ENCODE measurements at places on chromosomes 3 and 15.

- DNase-seq = peak; percentile 56
Measured at GRCh38 chr15:91099616-91099994, 452 bp upstream of the SV2B start.

- DNase-seq = no peak
Measured at GRCh38 chr3:149243540-149243939, 21.9 kb upstream of the CP start.

- no peak for DNase-seq
Measured at GRCh38 chr3:50582083-50582482, 12.8 kb downstream of the HEMK1 start.

DNA sequence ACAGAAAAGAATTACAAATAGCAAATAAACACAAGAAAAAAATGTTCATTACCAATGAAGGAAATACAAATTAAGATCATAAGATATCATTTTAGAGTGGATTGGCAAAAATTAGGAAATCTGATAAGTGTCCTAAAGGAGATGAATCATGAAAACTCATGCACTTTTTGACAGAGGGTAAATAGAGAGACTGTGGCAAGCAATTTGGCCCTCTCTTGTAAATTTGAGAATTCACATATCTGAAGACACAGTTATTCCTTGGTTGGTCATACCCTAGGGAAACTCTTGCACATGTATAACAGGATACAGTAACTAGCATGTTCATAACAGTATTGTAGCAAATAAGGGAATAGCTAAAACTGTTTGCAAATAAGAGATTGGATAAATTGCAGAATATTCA is 246.0 kb upstream of the GADL1 start:
- no peak for DNase-seq

GRCh38 chr3:63438826-63439371 is 160.8 kb downstream of the SYNPR start:
- DNase-seq = no peak

DNA sequence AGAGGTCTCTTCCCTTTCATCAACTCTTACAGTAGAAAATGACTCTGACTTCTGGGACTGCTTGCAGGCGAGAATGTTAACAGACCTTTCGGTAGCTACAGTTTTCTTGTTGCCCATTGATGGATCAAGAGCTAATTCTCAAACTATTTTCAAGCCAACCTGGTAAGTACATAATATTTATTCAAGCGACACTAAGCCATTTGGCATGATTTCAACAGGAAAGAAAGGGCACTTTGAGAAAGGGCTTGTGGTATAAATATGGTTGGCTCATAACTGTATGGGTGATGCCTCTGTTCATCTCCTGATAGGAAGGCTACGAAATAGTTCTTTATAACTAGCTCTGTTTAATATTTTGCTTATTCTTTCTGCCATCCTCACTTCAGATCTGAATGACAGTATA is 196.2 kb upstream of the CNTN4 start:
- DNase-seq = no peak

- DNase-seq = no peak
Measured at GRCh38 chr3:110414855-110415254, 656.8 kb upstream of the NECTIN3 start.

- DNase-seq = no peak
Measured at GRCh38 chr3:4686619-4687018, 193.5 kb downstream of the ITPR1 start.

GRCh38 chr15:89836267-89837133 is 21.8 kb upstream of the ANPEP start:
- no peak for DNase-seq

GRCh38 chr15:75090388-75090734 is 67.0 kb downstream of the PPCDC start:
- no peak for DNase-seq

DNA sequence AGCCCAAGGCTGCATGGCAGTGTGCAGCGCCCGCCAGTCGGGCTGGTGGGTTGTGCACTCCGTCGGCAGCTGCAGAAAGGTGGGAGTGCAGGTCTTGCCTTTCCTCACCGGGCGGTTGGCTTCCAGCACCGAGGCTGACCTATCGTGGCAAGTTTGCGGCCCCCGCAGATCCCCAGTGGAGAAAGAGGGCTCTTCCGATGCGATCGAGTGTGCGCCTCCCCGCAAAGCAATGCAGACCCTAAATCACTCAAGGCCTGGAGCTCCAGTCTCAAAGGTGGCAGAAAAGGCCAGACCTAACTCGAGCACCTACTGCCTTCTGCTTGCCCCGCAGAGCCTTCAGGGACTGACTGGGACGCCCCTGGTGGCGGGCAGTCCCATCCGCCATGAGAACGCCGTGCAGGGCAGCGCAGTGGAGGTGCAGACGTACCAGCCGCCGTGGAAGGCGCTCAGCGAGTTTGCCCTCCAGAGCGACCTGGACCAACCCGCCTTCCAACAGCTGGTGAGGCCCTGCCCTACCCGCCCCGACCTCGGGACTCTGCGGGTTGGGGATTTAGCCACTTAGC is 4.3 kb downstream of the ISL2 start:
- DNase-seq = peak; percentile 41

DNA sequence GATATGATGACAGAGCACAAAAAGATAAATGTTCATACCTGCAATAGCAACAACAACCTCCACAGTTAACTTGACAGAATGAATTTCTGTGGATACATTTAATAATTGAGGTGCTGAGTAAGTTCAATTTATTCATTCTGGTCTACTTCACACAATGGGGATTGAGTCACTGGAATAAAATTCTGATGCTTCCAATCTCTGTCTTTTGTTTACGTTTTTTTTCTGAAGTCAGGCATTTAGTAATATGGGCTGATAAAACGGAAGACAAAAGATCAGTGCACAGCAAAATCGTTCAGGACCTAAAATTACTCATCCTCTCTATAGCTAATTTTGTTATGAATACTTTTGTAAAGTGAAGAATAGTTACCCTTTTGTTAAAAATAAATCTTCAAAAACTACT is 565.9 kb upstream of the CCDC54 start:
- no peak for DNase-seq

DNA sequence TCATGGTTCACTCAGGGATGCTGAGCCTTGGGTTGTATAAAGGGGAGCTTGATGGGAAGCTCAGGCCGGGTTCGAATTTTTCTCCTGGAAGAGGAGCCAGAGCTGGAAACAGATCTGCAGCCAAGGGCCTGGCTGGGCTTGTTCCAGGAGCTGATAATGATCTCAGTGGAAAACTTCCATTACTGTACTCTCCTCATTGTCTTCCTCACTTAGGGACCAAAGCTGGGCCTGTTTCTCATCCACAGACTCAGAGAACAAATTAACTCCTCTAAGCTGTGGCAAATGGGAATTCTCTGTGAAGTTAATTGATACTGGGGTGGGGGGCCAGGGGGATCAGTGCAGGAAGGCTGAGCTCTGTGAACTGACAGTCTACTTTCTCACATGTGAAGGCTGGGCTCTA is 92.0 kb downstream of the PRICKLE2 start:
- DNase-seq = no peak

DNA sequence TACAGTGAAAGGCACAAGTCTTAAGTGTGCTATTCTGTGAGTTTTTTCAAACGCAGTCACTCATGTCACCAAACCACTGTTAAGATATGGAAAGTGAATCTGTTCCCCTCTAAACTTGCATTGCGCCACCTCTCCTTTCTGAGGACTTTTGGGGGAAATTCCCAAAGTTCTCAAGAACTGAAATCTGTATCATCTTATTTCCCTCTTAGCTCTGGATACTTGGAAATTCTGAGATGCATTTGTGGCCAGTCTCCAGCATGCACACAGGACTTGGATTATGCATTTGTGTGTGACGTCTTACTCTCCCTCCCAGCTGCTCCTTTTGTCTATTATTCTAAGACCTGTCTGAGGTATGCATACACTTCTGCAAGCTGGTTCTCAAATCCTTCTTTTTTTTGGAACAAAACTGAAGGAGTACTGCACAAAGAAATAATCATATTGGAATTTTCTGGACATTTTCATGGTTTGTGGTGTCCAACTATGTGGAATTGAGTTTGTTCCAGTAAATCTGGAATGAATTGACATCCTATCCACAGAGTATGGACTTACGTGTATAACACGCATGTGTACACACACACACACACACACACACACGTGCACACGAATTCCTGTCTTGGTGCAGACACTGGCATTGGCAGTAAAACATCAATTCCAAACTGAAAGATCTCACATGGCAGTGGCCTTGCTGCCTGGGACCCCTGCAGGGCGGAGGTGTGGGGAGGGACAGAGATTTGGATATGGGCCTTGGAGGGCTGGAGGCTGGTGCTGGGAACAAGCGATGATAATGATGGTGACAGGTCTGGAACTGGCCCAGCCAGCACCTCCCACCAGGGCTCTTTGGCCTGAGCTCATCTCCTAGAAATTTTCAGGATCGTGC is 8.2 kb upstream of the LCTL start:
- no peak for DNase-seq

GRCh38 chr3:195821403-195822130 is 9.8 kb upstream of the MUC4 start:
- peak; percentile 89 for DNase-seq

DNA sequence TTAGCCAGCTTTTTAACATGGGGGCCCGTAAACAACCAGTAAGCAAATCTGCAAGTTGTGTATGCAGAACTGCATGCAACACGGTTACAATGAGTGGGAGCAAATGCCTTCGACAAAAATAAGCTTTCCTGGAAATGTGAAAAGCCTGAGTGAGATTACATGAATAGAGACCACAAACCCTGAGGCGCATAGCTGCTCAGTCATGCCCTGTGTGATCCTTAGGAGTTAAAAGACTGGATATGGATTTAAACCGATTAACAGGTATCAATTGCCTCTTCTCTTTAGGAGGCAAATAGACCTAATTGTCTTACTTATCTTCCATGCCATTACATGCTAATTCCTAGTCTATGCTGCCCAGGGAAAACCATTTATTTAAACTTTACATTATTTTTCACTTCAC is 810.3 kb downstream of the ROBO1 start:
- DNase-seq = no peak

DNA sequence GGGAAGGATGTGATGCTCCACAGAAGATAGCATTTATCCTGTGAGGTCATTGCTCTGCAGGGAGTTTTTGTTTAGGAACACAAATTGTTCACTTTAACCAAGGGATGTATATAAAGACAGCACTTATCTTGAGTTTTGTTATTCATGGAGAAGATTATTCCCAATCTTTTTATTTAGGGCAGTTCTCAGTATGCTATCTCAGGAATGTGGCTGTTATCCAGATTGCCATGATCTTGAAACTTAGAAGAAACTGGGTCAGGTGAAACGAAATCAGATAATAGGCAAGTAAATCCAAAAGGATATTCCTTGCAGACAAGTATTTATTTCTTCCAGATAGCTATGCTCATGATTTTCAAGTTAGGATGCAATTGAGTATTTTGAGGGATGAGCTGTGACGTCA is 19.3 kb upstream of the TMEM42 start:
- DNase-seq = no peak

GRCh38 chr3:129625072-129625874 is 18.8 kb upstream of the PLXND1 start:
- no peak for DNase-seq

- no peak for DNase-seq
Measured at GRCh38 chr3:18232317-18232716, 192.8 kb downstream of the SATB1 start.

GRCh38 chr15:42155546-42156242 is 742 bp downstream of the PLA2G4F start:
- DNase-seq = peak; percentile 56

DNA sequence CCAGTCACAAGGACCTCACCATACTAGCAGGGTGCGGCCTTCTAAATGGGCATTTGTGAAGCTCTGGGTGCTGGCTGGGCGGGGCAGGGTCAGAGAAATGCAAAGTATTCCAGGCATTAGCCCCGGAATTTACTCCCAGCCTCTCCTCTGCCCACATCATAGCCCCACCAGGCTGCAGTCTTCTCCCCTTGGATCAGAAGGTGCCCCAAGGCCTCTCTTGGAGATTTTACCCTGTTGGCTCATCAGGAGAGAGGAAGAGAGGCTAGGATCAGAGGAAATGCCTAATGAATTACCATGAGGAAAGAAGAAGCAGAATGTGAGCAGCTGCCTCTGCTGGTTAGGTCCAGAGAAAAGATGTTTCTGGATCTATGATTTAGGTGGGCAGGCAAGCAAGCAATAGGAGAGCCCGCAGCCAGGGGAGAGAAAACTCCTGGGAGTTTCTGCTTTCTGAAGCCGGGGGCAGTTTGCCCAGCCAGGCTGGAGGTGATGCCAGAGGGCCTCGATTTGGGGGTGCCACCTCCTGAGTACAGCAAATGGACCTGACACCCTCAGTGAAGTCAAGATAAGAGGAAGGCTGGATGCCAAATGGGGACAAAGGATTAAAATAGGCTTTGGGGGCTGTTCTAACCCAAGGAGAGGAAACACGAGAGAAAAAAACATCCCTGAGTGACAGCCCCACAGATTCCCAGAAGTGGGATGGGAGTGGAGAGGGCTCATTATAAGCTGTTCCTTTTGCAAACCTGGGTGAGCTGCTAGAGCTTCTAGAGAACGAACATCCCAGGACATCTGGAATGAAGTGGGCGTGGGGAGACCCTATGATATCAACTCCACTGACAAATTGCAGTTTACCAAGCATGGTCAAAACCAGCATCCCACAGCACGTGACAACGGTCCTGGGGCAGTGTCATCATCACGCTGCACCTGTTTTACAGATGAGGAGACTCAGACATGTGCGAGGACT is 65.4 kb downstream of the BDH1 start:
- peak; percentile 77 for DNase-seq

- DNase-seq = no peak
Measured at GRCh38 chr3:41460736-41461135, 261.4 kb downstream of the CTNNB1 start.

GRCh38 chr15:48647962-48648361 is 2.5 kb upstream of the FBN1 start:
- no peak for DNase-seq

DNA sequence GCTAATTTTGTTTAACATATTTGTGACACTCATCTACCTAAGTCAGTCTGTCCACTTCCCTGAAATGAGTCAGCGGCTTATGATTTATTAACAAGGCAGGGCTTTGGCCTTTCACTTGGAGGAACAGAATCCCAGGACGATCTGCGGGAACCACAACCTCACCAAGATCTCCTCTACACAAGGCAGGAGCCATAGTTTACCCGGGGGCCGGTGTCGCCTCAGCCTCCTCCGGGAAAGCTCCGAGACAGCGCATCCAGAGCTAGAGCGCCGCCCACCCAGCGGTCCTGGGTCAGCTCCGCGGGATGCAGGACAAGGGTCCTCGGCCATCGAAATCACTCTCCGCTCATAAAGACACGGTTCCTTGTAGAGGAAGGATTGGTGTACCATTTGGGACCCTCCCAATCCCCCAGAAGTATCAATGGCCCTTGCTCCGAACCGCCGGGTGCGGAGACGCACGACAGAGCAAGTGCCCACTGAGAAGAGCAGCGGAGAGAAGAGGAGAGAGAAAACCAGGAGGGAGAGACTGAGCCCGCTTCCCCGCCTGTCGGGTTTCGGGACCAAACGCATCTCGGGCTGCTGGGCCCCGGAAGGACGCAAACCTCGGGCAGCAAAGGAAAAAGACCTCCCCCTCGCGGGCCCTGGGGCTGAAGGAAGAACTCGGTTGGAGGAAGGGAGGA is 13.1 kb upstream of the ALCAM start:
- peak; percentile 24 for DNase-seq

DNA sequence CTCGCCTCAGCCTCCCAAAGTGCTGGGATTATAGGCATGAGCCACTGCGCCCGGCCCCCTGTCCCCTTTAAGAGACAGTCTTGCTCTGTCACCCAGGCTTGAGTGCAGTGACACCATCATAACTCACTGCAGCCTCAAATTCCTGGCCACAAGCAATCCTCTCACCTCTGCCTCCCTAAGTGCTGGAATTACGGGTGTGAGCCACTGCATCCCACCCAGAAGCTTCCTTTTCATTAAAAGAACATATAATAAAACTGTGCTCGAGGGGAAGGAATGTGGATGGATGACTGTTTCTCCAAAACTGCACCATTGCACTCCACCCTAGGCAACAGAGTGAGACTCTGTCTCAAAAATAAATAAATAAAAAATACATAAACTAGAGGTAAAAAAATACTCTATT is 70.1 kb downstream of the NCEH1 start:
- no peak for DNase-seq

All from Calu3 (cell line).